ENCODE measurements at places on chromosomes 3 and 15.

- no peak for DNase-seq
Measured at GRCh38 chr3:189947948-189948723, 172.6 kb downstream of the P3H2 start.

DNA sequence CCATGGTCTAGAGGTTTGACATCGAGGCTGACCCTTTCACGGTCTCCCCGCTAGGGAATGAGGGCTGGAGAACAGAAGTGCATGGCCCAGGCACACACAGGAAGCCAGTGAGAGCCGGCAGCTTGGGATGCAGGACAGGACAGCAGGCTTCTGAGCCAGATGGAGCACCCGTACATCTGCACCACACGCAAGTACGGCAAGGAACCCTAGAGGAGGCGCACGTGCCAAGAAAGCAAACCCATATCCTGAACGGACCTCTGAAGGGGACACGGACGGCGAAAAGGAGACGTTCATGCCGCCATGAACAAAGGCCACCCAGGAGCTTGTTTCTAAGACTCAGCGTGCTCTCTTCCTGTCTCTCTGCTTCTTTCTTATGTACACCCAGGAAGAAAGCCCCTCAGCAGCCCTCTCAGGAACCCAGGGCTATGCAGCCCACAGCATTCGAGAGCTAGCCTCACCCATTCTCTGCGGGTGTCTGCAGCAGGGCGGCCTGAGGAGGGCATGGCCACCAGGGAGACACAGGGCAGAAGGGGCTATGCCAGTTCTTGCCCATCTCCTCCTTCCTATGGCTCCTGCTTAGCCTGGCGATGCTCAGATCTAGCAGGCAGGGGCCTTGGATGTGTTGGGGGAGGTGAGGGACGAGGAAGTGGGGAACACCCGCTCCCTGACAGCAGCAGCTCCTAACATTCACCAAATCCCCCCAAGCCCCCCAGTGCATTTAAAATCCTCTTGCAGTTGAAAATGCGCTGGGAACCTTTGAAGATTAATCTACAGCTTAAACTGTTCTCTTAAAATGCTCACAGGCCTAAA lies 81.3 kb downstream of the PCSK6 start:
- DNase-seq, result no peak

- no peak for DNase-seq
Measured at GRCh38 chr3:156910022-156910421, 83.9 kb downstream of the LEKR1 start.

DNA sequence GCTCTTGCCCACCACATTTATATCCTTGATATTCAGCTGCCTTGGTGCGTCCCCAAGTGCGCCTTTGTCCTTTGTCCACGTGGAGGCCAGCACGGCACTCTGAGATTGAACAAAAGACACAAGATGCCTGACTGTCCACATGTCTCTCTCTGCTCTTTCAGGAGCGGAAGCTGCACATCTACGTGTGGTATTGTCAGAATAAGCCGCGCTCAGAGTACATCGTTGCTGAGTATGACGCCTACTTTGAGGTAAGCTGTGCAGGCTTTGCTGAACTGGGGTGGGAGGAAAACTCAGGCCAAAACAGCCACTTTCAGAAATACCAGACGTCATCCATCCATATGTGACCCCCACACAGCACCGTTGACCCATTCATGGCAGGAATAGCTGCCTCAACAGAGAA lies 72.0 kb upstream of the UMPS start:
- DNase-seq, result no peak

GRCh38 chr15:87763837-87764236 lies 492.7 kb downstream of the NTRK3 start:
- DNase-seq, result no peak

DNA sequence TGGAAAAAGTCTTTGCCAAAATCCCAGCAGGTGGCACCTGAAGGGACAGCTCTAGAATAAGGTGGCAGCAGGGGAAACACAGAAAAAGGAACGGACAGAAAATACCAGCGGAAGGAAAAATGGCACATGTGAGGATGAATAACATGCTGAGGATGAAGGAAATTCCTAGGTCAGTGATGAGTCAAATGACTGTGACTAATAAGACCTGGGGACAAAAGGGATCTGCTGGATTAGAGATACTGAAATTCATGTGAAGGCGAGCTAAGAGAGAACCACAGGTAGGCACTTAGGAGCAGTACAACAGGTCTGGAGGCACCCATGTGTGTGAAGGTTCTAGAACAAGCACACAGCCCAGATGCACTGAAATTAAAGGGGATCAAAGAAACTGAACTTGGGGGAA lies 482.5 kb downstream of the FOXP1 start:
- no peak for DNase-seq

DNA sequence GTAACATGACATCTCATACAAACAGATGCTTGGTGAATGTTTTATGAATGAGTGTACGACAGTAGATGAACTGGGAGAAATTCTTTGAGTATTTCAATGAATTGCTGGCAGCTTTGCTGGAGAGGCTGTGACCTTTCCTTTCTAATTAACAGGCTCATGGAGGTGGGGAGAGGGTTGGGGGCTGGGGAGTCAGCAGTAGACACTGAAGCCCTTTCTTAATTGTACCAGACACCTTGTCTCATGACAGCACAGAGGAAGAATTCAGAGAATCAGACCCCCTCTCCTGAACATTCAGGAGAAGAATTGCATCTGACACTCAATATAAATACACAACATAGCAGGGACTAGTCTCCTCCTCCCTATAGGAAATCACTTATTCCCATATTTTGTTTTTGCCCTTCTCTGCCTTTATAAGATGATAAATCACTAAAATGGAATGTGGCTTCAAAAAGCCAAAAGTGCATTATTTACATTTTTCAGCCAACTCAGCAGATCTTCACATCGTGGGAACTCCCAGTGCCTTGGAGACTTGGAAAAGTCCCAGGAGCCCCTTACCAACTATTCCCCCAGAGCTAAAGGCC lies 66.2 kb upstream of the TPM1 start:
- no peak for DNase-seq

DNA sequence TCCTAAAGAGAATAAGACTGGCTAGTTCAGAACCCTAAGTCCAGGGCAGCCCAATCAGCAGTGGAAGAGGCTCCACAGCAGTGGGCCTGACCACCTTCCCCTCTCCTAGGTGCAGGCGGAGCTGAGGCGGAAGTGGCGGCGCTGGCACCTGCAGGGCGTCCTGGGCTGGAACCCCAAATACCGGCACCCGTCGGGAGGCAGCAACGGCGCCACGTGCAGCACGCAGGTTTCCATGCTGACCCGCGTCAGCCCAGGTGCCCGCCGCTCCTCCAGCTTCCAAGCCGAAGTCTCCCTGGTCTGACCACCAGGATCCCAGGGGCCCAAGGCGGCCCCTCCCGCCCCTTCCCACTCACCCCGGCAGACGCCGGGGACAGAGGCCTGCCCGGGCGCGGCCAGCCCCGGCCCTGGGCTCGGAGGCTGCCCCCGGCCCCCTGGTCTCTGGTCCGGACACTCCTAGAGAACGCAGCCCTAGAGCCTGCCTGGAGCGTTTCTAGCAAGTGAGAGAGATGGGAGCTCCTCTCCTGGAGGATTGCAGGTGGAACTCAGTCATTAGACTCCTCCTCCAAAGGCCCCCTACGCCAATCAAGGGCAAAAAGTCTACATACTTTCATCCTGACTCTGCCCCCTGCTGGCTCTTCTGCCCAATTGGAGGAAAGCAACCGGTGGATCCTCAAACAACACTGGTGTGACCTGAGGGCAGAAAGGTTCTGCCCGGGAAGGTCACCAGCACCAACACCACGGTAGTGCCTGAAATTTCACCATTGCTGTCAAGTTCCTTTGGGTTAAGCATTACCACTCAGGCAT lies 33.7 kb downstream of the VIPR1 start:
- DNase-seq, result peak; percentile 73

DNA sequence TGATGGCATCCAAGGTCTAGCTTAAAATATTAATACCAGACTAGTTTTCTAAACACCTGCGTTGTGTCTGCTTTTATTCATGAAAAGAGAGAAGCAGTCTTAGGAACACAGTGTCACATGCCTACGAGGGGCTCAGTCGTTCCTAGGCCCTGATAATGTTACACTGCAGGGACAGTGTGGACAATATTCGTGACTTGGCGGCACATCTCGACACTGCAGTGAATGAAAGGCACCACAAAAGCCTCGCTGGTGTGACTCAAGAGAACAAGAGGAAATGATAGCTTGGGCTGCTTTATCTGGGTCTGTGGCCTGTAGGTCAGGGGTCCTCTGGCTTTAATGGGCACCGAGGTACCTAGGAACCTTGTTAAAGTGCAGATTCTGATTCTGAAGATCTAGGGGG lies 226.7 kb downstream of the PDZRN3 start:
- no peak for DNase-seq

DNA sequence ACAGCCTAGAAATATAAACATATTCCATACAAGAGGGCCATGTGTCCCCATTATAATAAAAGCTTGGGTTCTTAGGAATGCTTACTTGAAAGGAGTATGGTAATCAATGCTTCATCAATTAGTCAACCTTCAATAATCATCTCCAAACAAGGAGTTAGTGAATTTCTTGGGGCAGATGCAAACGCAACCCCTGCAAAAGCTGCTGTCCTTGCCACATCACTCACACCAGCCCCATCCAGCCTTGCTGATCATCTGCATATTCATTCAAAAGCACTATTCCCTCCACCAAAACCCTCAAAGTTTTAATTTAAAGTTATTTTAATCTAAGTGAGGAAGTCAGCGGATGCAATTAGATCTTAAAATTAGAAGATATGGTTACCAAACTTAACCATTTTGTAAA lies 54.0 kb upstream of the VGLL4 start:
- DNase-seq, result no peak

GRCh38 chr3:135412475-135412874 lies 553.1 kb upstream of the PPP2R3A start:
- no peak for DNase-seq

- no peak for DNase-seq
Measured at GRCh38 chr3:128709506-128710210, 16.3 kb upstream of the RAB7A start.

GRCh38 chr15:98003518-98003917 lies 43.0 kb downstream of the ARRDC4 start:
- DNase-seq, result no peak

- no peak for DNase-seq
Measured at GRCh38 chr3:180630371-180630770, 28.4 kb downstream of the TTC14 start.

GRCh38 chr15:58518626-58519025 lies 86.8 kb downstream of the LIPC start:
- no peak for DNase-seq

DNA sequence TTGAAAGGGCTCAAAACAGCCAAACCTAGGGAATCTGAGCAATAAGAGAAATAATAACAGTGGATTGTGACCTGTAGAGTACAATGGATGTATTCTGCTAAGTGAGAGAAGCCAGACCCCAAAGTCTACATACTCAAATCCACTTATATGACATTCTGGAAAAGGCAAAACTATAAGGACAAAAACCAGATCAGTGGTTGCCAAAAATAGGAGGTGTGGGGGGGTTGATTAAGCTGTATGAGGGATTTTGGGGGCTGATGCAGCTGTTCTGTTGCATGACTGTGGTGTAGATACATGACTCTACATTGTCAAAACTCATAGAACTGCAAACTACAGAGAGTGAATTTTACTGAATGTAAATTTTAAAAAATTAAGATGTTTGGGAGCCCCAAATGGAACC lies 20.1 kb upstream of the CGNL1 start:
- no peak for DNase-seq

DNA sequence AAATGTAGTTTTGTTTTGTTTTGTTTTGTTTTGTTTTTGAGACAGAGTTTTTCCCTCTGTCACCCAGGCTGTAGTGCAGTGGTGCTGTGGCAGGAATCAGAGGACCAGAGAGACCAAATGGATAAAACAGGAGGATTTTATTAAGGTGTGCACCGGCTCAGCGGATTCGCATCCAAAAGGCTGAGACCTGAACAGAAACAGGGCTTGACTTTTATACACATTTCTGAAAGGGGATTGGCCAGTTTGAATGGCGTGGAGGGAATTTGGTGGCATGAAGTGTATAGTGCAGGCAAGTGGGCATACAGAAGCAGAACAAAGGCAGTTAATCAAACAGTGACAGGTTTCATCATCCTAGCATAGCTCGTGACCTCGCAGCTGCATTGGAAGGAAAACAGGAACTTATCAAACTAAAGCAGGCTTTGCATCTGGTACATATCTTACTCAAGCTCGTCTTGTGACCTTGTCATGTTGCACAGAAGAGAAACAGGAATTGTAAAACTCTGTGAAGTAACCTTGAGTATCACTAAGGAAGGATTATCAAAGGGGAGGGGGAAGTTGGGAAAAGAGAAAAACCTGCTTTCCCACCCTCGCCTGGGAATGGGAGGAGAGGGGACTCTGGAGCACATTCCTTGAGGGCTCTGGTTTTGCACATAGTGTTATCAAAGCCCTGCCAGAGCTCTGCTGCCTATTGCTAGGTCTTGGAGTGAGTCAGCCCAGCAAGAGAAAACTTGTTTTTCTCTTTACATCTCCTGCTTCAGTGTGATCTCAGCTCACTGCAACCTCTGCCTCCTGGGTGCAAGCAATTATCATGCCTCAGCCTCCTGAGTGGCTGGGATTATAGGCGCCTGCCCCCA lies 38.5 kb downstream of the C3orf62 start:
- no peak for DNase-seq

- DNase-seq, result no peak
Measured at GRCh38 chr3:59425371-59425770, 375.5 kb upstream of the CFAP20DC start.

DNA sequence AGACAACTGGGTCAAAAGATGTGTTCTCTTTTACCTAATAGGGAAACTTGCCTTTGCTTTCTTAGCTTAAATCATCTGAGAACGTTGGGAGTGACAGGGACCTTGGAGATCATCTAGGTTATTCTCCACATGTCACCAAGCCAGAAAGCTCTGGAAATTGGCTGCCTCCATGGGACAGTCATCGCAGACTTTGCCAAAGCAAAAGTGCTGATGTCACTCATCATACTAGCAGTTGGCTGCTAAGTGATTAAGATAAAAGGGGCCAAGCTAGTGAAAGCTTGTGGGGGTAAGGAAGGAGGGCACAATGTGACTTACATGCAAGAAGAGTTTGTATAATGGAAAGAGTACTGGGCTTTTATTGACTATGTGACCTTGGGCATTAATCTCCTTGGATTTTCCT lies 198.0 kb upstream of the PFN2 start:
- no peak for DNase-seq

- no peak for DNase-seq
Measured at GRCh38 chr3:150146991-150147761, 176.5 kb upstream of the PFN2 start.

- no peak for DNase-seq
Measured at GRCh38 chr3:122398920-122399319, 14.9 kb downstream of the FAM162A start.

Data from CD4-positive, alpha-beta T cell treated with Interleukin-6 for 4 hours (primary cell).